Dorsolateral prefrontal cortex (tissue), 122 donors: ENCODE measurements at places on chromosomes 7 and 10.

- DNase-seq, result peak; percentile 93
Measured at GRCh38 chr7:47327698-47328391, 254.1 kb downstream of the TNS3 start.

DNA sequence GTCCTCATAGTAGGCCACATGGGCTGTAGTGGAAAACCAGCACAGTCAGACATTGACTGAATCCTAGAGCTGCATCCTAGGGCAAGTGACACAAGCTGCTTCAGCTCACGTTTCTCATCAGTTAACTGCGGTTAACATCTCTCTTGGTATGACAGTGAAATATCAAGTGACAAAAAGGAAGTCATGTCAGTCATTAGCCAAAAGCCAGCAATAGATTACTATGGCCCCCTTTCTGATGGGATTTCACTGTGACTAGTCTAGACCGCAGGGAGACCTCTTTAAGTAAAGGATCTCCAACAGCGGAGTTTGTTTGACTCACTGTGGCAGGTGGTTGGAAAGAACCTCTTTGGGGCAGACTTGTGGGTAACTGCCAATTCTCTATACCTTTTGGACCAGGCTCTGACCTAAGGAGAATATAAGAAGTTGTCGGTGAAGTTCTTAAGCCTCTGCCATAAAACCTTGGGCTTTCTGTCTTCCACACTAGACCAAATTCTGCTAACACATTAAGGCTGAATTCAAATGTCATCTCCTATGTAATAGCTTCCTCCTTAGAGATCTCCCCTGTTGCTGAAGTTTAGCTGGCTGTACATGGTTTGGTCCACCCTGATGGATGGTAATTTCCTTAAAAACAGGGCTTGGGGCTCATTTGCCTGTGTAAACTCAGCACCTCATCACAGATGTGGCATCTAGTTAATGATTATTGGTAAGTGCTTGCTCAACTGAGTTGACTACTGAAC lies 115.3 kb downstream of the SGMS1 start:
- DNase-seq, result no peak

DNA sequence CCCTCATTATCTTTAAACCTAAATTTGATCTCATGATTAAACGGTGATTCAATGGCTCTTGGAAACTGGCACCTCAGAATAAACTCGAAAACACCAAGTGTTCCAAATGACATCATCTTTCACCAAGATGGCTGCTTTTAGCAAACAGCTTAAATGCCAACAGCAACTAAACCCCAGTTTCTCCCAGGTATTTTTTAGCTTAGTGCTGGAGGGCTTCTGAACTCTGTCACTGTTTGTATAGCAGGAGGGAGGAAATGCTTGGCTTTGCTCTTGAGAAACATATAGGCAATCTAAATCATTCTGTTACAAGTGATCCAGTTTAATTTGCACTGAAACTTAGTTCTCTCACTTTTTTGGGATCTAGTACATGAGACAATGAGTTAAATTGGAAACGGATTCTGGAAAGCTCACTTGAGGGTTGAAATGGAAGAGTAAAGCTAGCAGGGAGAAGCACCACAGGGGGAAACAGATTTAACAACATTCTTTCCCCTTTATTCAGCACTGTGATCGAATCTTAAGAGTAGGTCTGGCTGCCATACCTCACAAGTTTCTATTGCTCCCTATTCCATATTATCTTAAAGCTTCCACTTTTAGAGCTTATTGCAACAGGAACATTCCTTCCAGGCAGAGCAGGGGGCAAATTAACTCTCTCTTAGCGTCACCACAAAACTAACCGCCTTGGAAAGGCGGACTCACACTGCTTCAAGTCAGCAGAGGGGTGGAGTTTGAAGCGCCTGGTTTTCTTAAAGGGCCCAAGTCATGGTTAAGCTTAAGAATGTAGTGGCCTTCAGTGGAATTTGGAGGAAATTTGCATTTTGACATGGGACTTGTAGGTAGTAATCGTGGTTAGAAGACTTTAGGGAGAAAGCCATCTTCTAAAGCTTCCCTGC lies 1.8 kb upstream of the CCDC6 start:
- DNase-seq, result peak; percentile 58

DNA sequence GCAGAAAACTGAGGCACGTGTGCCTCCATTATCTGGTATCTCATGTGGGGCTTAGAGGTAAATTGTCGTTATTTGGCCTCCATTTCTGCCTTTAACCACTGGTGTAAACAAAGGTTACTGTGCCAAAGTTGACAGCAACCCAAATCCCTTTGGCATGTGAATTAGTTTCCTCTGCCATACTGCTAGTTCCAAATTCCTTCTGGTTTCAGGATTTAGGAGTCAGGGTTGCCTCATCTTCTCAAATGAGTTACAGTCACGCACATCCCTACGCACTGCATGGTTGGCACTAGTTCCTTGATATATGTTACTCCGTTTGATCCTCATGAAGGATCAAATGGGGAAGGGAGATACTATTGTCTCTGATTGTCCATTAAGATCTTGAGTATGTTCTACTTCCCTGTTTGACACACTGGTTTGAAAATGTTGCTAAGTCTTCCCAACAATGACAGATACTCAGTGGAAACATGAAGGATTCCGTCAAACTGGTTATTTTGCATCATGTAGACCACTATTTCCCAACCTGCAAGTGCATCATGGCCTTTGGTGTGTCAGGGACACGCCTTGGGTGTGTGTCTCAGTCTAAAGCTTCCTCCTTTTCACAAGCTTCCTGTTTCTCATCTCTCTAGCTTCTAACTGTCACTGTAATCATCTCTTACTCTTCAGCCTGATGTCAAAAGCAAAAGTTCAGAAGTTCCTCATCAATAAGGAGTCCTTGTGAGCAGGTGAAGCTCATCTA lies at the start of gene LIPN:
Gene LIPN, plus strand, starts transcription at position 655 of the 736 bp plus-strand sequence. CDS start 1,386 bp downstream, outside the sequence.
- DNase-seq, result no peak

GRCh38 chr7:14751461-14751860 lies 151.1 kb downstream of the DGKB start:
- no peak for DNase-seq

- no peak for DNase-seq
Measured at GRCh38 chr7:14446829-14447228, 455.7 kb downstream of the DGKB start.
